ENCODE measurements at places on chromosomes 11 and 22.

GRCh38 chr22:22049684-22050083, 67.1 kb upstream of the TOP3B start:
- DNase-seq = no peak

DNA sequence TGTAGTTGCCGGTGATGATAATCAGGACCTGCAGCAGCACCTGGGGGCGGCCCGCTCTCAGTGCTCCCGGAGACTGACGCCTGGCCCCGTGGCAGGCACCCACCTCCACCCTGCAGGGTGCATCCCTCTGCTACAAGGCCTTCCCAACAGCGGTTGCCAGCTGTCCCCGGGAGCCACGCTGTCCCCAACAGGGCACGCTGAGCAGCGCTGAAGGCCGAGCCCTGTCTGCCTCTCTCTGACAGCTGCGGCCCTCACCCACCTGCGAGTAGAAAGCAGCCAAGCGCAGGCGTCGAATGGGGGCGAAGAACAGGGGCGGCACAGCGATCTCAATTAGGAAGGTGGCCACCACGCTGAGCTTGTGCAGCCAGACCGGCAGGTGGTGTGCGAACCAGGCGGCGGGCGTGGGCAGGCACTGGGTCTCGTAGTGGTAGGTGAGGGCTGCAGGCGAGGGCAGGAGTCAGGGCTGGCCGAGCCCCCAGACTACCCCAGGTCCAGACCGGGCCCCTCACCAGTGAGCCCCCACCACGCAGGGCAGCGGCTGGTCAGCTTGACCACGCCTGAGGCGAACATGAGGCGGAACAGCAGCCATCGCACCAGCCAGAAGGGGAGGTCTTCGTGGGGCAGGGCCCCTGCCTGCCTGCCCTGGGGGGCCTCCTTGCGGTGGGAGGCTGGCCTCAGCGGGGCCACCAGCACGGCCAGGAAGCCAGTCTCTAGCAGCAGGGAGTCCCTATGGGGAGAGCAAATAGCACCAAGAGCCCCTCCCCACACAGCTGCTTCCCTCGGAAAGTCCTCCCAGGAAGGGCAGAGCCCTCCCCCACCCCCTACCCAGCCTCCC, 1.5 kb downstream of the LMF2 start:
- DNase-seq = no peak

- DNase-seq = no peak
Observed at GRCh38 chr22:41526830-41527799, 17.2 kb downstream of the POLR3H start.

DNA sequence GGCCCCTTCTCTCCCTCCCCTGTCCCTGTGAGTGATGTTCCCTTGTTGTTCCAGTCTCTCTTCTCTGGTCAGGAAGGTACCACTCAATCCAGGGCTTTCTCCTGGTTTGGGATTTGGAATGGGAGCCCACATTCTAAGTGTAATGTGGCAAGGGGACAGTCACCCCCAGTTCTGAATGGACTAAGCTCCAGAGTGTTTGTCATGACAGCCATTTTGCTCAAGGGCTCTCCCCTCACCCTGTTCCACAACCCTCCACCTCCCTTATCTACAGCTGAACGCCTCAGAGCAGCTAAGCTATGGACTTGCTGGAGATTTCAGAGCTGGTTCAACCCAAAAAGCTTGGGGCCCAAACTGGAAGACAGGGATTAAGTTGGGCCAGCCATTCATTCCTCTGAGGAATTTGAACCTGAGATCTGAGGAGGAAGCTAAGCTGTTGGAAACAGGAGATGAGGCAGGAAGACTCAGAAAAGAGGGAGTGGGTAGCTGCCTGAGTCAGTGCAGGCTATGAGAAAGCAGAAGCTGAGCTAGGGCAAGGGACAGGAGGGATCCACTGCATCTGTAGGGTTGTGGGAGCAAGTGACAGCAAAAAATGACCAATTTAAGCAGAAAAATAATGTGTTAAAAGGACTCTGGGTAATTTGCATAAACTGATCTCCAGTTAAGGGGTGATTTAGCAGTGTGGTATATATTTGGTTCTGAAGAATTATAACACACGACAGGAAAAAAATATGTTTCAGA, 22.9 kb upstream of the FCHSD2 start:
- DNase-seq = no peak

DNA sequence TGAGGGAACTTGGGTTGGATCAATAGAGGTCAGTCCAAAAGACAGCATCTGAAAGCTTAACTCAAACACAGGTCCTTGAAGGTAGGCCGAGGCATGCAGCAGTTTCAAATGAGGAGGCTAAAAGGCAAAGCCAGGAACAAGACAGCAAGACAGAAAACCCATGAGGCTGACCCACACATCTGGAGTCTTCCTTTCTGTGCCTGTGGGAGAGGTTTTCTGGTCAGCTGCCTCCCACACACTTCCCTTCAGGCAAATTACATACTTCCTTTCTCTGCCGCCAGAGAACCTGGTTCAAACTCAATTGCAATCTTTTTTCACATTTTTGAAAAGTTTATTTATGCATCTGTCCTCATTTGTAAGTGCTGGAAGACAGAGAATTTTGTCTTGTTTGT, 29.8 kb upstream of the CRTAM start:
- DNase-seq = no peak

- DNase-seq = no peak
Observed at GRCh38 chr22:21962655-21962949, 10.0 kb upstream of the PPM1F start.
